ENCODE measurements at places on chromosomes 7 and 10.
A peak's percentile ranks its signal among the peaks of the same experiment; 100 is the strongest.

DNA sequence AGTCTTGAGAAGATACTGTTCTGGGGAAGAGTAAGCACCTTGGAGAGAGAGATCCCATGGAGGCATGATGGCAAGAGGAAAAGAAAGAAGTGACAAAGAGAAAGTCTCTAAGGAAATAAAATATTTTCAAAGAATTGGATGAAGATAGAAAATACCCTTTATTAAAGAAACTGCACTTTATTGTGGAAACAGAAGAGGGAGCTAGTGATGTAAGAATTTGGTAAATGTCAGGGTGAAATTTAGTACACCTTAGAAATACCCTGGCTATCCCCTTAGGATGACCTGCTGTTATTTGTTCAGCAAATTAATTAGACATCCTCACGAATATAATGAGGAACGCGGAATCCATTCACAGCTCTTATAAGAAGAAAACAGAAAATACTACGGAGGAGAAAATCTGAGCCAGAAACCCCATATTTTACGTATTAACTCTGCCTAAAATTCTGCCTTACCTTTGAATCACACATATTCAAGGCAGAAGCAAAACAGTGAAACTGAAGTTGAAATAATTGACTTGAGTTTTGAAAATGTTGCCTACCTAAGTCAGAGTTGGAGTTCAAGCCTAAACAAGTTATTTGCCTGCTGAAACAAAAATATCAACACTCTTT is 90.7 kb downstream of the TFPI2 start:
- DNase-seq, result peak; percentile 3

GRCh38 chr7:48411619-48412018 is 240.4 kb downstream of the ABCA13 start:
- no peak for DNase-seq

DNA sequence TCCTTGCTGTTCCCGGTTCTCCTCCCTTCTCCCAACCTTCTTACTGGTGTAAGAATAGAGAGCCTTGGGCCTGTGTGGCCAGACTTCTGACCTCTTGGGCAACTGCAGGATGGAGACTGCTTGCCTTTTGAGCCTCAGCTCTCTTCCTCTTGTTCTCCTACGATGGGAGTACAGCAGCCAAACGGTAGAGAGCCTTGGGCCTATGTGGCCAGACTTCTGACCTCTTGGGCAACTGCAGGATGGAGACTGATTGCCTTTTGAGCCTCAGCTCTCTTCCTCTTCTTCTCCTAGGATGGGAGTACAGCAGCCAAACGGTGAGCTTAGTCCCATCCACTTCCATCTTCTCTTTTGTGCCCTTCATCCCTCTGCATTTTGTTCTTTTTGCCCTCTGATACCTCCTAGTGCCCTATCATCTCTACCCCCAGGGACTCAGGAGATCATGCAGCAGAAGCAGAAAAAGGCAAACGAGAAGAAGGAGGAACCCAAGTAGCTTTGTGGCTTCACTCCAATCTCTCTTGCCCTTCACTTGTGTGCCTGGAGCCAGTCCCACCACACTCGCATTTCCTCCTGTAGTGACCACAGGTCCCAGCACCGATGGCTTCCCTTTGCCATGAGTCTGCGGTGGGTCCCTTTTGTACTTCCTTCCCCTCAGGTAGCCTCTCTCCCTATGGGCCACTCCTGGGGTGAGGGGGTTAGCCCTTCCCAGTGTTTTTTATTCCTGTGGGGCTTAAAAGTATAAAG is 15.3 kb downstream of the SLC25A13 start:
- DNase-seq, result no peak

GRCh38 chr10:77458986-77459590 is 178.5 kb downstream of the KCNMA1 start:
- peak; percentile 29 for DNase-seq

- no peak for DNase-seq
These were observed 21.0 kb downstream of the SLC13A4 start for GRCh38 chr7:135706858-135707569.

DNA sequence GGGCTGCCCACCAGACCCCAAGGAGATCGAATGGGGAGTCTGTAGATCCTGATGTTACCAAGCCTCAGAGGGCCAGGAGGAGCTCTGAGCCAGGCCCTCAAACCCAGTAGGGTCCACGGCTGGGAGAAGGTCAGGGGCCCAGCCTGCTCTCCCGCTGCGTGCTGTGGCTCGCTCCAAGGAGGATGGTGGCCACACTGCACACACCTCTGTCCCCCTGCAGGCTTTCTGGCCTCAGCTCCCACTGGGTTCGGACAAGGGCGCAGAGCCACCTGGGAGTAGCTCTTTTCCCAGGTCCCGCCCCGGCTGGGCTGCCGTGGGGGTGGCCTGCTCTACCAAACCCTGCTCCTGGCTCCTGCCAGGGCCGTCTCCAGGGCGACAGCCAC is 175.8 kb downstream of the ZNF248 start:
- no peak for DNase-seq

- peak; percentile 52 for DNase-seq
These were observed 52.7 kb upstream of the ELN start for GRCh38 chr7:73974948-73975926.

GRCh38 chr10:81177651-81178244 is 640.0 kb downstream of the SH2D4B start:
- DNase-seq, result no peak

DNA sequence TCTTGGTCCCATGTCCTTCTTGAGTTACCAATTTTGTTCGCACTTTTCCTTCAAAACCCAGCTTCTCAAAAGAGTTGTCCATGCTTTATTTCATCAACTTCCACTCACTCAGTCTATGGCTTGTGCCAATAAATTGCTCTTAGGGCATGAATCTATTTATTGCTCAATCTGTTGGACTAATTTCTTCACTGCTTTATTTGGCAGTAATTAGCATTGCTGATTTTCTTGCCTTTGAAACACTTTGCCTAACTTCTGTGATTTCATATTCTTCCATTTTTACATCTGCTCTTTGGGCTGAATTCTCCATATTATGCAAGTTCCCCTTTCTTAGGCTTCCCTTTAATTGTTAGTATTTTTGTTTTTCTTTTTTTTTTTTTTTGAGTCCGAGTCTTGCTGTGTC is 16.8 kb downstream of the DLD start:
- no peak for DNase-seq

- DNase-seq, result no peak
These were observed 49.2 kb upstream of the KCNMA1 start for GRCh38 chr10:77686650-77687417.

- DNase-seq, result no peak
These were observed 124.5 kb downstream of the TRRAP start for GRCh38 chr7:99002827-99003212.

DNA sequence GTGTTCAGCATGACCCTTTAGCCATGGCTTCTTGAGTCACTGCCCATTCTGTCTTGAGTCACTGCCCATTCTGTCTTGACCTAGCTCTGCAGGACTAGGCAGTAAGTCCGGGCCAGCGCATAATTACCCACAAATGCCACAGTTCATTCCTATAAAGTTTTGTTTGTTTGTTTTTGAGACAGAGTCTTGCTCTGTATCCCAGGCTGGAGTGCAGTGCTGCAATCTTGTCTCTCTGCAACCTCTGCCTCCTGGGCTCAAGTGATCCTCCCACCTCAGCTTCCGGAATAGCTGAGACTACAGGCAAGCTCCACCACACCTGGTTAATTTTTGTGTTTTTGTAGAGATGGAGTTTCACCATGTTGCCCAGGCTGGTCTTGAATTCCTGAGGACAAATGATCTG is 32.7 kb upstream of the TARP start:
- no peak for DNase-seq

GRCh38 chr10:124271676-124272075 is 147.0 kb downstream of the OAT start:
- no peak for DNase-seq

GRCh38 chr10:34206078-34206934 is 608.8 kb downstream of the PARD3 start:
- DNase-seq, result no peak

GRCh38 chr7:44460325-44460724 is 30.1 kb downstream of the NUDCD3 start:
- no peak for DNase-seq

DNA sequence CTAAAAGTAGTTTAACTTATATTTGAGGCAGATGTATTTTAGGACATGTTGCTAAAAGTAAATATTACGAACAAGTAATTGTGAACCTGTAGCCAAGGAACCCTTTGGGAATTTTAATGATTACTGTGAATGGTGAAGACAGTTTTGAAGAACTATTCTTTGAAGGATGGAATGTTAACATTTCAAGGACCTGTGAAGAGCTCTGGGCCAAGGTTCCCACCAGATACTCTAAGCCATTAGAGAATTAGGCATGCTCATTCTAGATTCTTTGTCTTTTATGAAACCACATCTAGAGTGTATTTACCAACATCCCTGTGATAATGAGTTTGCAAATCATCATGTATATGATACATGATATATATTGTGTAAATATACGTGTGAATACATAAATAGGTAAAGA is 99.8 kb downstream of the SEPTIN7 start:
- DNase-seq, result no peak

- DNase-seq, result no peak
These were observed 4.3 kb downstream of the HOXA10 start for GRCh38 chr7:27169658-27170425.

DNA sequence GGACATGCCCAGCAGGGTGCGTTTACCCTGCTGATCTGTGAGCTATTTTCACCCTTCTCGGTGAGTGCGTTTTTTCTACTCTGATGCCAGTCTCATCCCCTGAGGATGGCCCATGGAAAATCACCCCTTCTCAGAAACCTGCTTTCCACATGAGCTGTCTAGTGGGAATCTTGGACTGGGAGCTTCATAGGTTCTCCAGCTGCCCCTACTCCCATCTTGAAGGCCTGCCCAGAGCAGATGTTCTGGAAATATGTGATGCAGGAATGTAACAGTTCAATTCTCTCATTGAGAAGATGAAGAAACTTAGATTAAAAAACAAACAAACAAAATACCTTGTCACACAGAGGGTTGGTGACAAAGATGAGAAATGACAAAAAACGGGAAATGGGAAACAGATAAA is 146.9 kb upstream of the RAB11FIP2 start:
- peak; percentile 29 for DNase-seq

- peak; percentile 90 for DNase-seq
These were observed 22.6 kb upstream of the INPP5A start for GRCh38 chr10:132514821-132515520.

DNA sequence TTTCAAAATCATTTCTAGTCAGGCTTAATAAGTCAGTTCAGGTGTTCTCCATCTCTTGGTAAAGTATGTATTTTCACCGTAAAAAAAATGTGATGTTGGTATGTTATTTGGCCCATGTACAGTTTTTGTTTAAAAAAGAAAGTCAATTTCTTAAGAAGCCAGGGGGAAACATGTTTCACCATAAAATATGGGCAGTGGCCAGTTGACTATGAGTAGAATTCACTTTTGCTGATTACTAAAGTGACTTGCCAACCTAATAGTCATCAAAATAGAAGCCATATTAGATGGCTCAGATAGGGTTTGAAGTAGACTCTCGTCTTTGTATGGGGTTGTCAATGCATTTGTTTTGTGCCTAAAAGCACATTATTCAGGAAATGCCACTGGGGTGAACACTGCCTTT is 266.3 kb downstream of the BICC1 start:
- DNase-seq, result no peak

DNA sequence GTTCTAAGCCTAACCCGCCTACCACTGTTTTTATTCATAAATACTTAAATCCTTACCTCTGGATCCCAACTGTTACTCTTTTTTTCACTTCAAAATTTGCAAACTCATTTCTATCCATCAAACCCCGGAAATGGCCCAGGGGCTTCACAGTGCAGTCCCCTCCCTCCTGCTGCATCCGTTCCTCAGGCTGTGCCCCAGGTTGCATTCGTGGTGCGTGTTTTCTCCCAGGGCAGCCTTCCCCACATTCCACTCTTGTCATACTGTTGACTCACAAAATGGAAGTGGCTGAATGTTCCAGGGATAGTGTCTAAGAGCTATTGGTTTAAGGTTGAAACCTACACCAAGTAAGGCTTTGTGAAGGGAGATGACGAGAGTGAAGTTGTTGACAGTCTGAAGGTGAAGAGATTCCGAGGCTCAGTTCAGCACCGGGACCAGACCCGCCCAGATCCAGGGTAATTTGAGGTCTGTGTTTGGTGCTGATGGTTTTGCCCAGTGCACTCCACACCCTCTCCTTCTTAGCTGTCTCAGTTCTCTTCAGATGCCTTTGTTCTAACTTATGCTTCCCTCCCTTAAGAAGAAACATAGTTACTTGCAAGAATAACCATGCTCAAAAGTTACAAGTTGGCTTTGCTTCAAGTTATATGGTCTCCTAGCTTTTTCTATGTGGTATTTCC is 7.7 kb downstream of the INSIG1 start:
- no peak for DNase-seq

DNA sequence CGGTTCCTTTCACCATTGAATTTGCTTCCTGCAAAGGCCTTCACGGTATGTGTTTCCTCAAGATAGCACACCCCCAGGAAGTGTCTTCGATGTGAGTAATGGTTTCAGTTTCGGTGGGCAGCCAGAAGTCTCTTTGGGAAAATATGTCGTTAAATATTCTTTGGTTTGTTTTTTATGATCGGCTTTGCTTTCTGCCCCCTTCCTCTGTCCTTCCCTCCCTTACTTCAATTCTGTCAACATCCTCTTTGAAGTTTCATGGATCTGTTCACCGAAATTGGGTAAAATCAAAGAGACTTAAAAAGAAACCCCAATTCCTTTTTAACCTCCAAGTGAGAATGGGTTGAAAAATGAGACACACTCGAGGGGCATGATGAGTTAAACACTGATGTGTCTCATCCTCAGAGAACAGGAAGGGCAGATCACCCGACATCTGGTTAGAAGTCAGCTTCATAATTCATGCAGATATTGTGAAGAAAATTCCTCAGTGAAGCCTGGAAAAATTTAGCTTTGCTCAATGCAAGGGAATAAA is 170.8 kb upstream of the HABP2 start:
- peak; percentile 58 for DNase-seq

- DNase-seq, result no peak
These were observed 138.0 kb downstream of the AUTS2 start for GRCh38 chr7:69736126-69736810.

- no peak for DNase-seq
These were observed 276.4 kb downstream of the TCF7L2 start for GRCh38 chr10:113226399-113226798.

GRCh38 chr7:108358553-108358952 is 97.7 kb downstream of the NRCAM start:
- peak; percentile 35 for DNase-seq

DNA sequence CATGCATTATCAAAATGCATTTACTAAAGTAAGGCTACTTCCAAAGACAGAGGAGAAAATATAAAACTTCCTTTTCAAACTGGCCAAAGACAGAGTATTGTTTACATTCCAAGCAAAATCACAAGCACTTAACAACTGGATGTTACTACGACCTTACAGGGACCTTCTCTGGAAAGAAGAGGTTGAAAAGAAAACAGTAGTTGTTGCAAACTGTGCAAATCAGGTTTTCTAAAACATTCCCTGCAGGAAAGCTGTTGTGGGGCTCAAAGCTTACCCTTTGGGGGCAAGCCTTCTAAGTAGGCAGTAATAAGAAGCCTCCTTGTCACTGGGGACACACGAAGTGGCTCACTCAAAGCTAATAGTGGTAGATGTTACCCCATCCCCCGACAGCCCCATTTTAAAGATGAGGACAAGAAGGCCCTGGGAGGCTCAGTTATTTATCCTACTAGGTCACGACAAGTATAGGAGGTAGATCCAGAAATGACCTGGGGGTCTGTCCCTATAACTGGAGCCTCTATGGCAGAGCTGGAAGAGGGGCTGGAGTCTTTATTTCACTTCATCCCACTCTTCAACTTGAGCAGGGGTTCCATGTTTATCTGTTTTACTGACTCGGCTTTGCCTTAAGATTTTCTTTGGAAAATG is 46.6 kb downstream of the ATXN7L1 start:
- DNase-seq, result no peak

- DNase-seq, result no peak
These were observed 18.2 kb upstream of the HECTD2 start for GRCh38 chr10:91391920-91392319.

- DNase-seq, result no peak
These were observed 56.6 kb upstream of the TRIL start for GRCh38 chr7:29014725-29015124.

All from muscle of back (tissue), 13 donors.